Amniotic stem cell (primary cell): ENCODE measurements at places on chromosomes 3 and 15.

DNA sequence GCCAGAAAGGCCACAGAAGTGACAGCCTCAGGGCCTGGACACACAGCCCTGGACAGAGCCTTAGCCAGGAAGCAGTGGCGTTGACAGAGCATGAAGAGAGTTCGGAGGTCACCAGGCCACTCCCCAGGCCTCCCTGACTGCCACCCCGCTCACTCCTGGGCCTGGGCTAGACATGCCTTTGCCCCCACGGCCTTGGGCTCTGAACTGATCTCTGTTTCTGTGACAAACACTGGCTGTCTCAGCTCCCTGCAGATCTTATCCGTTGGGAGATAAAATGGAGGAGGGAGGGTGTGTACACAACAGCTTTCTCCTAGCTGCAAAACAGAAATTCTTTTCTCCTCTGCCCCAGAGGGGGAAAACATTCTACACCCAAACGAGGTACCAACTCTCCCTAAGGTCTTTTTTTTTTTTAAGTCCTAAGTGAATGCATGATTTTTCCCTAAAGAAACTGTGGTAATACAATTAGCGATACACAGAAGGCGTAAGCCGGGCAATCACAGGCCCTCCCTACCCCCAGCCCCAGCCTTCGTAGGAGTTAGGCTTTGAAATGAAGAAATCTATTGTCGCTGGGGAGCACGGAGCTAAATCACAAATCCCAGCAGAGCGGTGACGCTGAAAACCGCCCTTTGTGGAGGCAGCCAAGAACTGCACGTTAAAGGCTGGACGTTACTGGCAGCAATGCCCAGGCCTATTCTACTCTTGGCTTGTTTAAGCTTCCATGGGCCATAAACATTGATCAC is 45.0 kb downstream of the SRGAP3 start:
- DNase-seq = no peak

GRCh38 chr3:129039271-129040038 is 21.1 kb upstream of the GP9 start:
- DNase-seq = no peak

- no peak for DNase-seq
Measured at GRCh38 chr3:9133656-9134055, 115.8 kb downstream of the SRGAP3 start.

- DNase-seq = peak; percentile 74
Measured at GRCh38 chr3:55488398-55489055, 1.4 kb upstream of the WNT5A start.

DNA sequence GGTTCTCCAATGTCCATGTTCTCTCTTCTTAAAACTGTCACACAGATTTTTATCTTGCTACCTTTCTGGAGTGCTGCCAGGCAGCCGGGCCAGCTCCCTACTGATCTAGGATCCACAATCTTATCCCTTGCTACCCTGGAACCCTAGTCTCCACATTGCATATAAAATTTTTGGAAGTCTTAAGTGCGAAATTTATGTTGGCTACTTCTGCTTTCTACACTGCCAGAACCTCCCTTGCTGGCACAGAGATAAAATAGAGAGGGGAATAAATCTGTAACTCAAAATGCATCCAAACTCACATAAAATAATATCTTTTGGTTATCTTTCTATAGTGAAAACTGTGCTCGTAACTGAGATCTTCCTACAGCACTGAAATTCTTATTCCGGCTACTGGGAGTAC is 182.6 kb downstream of the ZPLD1 start:
- DNase-seq = no peak

DNA sequence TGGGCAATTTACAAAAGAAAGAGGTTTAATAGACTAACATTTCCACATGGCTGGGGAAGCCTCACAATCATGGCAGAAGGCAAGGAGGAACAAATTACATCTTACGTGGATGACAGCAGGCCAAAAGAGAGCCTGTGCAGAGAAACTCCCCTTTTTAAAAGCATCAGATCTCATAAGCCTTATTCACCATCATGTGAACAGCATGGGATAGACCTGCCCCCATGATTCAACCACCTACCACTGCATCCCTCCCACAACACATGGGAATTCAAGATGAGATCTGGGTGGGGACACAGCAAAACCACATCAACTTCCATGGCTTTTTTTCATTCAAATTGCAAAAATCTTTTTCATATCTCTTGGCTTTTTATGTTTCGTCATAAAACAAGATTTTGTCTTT is 67.6 kb upstream of the GADL1 start:
- no peak for DNase-seq

DNA sequence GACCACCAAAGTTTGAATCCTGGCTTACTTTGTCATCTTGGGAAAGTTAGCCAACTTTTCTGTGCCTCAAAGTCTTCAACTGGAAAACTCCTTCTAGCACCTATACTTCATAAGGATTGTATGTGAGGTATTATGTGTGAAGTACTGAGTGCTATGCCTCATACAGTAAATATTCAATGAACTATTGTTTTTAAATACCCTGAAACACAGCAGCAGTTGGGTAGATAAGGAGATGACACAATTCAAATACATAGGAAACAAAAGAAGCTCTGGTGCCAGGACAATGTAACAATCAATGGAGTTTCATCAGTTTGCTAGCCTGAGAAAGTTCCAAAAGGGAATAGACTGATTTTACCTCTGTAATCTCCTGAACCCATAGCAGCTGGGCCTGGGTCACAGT is 43.3 kb downstream of the TUBGCP4 start:
- DNase-seq = no peak

- no peak for DNase-seq
Measured at GRCh38 chr15:81331600-81331999, 7.7 kb upstream of the STARD5 start.

DNA sequence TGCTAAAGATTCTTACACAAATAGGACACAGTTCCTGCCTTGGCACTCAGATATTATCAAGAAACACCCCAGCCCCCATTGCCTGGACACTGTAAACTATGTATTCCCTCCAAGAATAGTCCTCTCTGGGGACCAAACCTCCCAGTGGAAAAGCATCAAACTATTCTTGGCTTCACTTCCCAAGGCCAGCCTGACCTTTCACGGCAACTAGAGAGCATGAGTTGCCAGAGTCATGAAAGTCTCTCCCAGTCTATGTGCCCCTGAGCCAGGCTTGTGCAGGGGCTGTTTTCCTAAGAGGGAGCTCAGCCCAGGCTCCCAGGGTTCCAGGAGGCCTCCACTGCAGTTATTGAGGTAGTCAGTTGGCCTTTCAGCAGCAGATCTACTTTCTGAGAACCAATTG is 251.9 kb upstream of the TGFBR2 start:
- no peak for DNase-seq

GRCh38 chr3:138946663-138947494 is at the start of the genes FOXL2 and FOXL2NB:
Gene FOXL2, minus strand, starts transcription at chr3:138947137. Its CDS starts 415 bp downstream, at chr3:138946722.
Gene FOXL2NB, plus strand, starts transcription at chr3:138947217. Its CDS starts 148 bp downstream, at chr3:138947365.
- no peak for DNase-seq

- DNase-seq = no peak
Measured at GRCh38 chr3:59256230-59256629, 206.4 kb upstream of the CFAP20DC start.

- DNase-seq = peak; percentile 42
Measured at GRCh38 chr3:177770383-177771230, 573.3 kb upstream of the TBL1XR1 start.

DNA sequence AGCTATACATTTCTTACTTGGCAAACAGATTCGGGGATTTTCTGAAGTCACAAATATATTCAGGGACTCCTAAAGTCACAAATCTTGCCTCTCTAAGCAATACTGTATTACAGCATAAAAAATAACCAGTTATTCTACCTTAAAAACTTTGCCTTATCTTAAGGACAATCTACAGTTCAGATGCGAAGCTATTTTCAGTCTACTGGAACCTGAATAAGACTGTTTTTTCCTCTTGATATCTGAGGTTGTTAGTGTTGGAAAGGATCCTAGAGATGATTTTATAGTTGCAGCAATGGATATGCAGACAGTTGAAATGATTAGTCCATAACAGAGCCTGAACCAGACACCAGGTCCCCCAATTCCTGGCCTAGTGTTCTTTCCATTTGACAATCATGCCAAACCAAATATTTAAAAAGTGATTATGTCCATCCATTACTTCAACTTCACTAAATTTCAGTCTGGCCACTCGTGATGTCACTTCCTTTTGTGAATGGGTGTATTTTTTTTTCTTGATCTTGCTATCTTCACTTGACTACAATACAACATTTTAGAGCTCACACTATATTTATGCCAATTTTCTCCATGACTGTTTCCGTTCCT is 1.8 kb downstream of the HDGFL3 start:
- peak; percentile 27 for DNase-seq

DNA sequence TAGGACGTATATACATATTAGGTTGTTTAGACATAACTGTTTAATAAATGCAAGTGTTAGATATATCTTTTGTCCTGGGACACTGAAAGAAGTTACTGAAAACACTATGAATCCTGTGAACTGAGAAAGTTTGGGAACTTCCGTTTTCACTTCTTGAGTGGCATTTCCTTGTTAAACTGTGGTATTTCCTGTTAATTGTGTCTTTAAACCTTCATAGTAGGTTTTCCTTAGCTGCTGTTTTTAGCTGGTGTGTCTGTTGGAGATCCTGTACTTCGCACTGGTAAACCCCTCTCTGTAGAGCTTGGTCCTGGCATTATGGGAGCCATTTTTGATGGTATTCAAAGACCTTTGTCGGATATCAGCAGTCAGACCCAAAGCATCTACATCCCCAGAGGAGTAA is 37.1 kb downstream of the ATP6V1A start:
- no peak for DNase-seq
